ENCODE measurements at places on chromosomes 4 and X. TPM values are rescaled to one million over a fixed set of nuclear protein-coding genes. Genes with fewer than 3 reads are reported as not detected.

GRCh38 chr4:184473499-184474262, 669 bp downstream of the IRF2 start:
- peak overlapping the region; percentile 92 for H3K4me3 ChIP-seq
- H3K27ac ChIP-seq = peak overlapping the region; percentile 90
- H3K4me1 ChIP-seq = peaks cover 4% of the 10 kb centered on the region
- H3K27me3 ChIP-seq = no peaks in the 10 kb centered on the region
- DNase-seq = peak; percentile 52

DNA sequence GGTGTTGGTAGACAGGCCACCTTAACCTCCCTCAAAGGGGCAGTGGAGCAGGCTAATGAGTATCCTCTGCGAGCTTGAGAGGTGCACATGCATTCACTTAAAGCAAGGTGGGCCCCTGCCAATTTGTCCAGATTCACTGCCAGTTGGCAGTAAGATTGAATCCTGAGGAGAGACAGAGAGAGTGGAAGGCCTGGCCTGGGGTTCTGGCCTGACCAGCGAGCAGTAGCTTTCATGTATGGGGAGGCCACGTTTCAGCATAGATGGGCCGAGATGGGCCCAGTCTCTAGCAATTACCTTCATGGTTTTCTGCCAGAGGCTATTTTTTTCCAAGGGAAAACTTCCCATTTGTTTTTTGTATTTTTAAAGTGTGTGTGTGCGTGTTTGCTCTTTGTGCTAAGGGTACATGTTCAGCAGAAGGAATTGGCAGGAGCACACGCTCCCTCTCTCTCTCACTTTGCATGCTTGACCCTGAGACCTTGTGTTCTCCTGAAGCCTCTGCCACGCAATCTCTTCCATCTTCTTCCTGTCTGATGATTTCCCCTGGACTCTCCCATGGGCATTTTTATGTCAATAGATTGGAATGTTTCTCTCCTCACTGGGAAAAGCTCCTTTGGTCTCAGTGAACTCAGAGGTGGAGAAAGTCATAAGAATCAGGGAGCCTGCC, 215.8 kb upstream of the SFRP2 start:
- no peak for DNase-seq
- H3K4me1 ChIP-seq = no peaks in the 10 kb centered on the region
- no peaks in the 10 kb centered on the region for H3K36me3 ChIP-seq
- H3K27ac ChIP-seq = no peak overlapping the region

DNA sequence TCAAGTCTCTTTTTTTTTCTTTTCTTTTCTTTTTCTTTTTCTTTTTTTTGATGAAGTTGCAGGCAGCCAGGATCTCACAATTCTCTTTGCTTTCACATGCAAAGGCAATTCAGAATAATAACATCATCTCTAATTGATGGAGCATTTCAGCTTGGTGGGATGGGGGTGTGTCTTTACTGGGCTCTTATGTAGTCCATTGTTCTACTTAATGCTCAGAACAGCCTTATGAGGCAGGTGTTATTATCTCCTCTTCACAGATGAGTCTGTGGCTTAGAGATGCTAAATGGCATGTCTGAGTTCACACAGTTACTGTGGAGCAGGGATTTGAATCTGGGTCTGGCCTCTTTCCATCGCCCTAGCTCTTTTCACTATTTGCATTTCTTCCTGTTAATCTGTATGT, 70.2 kb downstream of the TRPC5 start:
- no peaks in the 10 kb centered on the region for H3K36me3 ChIP-seq
- H3K4me3 ChIP-seq = no peak overlapping the region
- no peaks in the 10 kb centered on the region for H3K27me3 ChIP-seq
- no peak for DNase-seq

DNA sequence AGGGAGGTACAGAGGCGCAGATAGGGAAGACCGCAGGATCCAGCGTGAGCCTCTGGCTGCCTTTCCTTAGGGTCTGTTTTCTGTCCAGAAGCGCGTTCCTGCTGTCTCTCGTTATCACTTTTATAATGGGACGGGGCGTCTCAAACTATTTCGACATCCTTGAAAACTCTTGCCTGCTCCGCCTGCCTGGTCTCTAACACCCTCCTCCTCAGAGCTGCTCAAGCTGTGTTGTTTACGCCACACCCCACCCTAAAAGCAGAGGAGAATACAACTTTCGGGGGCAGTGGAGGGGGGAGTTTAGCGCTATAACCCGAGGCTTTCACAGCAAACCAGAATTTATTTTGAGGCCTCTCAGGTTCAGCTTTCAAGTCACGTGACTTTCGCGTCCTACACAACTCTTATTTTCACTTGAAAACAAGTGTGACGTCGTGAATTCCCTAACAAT, 646 bp upstream of the FAM3A start:
- peak overlapping the region; percentile 91 for H3K27ac ChIP-seq

DNA sequence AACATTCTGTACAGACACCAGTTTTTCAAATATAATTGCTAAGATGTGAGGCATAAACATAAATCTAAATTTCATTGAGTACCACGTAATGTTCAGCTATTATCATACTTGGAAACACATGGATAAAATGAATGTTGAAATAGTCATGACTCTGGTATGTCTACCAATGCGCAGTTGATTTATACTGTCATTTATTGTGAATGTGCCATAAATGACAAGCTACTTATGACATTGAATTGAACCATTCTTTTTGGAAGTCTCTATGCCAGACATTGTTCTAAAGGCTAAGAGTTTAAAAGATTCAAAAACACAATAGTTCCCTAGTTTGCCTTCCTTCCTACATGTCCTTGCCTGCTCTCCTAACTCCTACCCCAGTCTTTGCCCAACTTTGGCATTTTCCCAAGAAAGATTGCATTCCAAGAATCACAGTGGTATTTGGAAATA, 96.6 kb upstream of the DMD start:
- H3K27ac ChIP-seq = no peak overlapping the region
- H3K4me1 ChIP-seq = no peaks in the 10 kb centered on the region
- no peaks in the 10 kb centered on the region for H3K36me3 ChIP-seq

DNA sequence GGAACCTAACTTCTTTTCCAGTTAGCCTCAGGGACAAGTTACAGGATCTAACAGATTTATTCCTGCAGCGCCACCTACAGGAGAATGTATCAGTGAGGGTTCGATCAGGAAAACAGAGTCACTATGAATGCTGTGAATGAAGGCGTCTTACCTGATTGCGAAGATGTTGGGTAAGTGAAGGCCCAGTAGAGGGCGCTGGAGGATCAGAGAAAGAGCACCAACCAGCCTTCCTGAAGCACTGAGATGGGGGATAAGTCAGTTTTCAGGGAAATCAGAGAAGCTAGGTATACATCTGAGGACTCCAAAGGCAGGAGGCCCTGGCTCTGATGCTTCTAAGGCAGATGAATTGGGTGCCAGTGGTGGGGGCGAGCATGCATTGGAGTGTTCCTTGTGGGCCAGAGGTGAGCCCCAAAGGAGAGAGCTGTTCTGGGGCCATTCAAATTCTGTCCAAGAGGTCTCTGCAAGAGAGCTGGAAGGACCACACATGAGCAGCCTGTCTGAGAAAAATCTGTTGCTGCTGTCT, 169.9 kb upstream of the AADAT start:
- no peaks in the 10 kb centered on the region for H3K27me3 ChIP-seq
- no peak overlapping the region for H3K4me3 ChIP-seq
- DNase-seq = peak; percentile 23
- H3K4me1 ChIP-seq = no peaks in the 10 kb centered on the region
- H3K36me3 ChIP-seq = no peaks in the 10 kb centered on the region

- H3K36me3 ChIP-seq = no peaks in the 10 kb centered on the region
- H3K4me3 ChIP-seq = no peak overlapping the region
- peaks cover 8% of the 10 kb centered on the region for H3K4me1 ChIP-seq
- no peaks in the 10 kb centered on the region for H3K27me3 ChIP-seq
- no peak for DNase-seq
- H3K27ac ChIP-seq = no peak overlapping the region
Observed at GRCh38 chr4:54566608-54567007, 91.1 kb upstream of the KIT start.

- peaks cover 18% of the 10 kb centered on the region for H3K4me1 ChIP-seq
- H3K36me3 ChIP-seq = no peaks in the 10 kb centered on the region
- H3K27me3 ChIP-seq = no peaks in the 10 kb centered on the region
- DNase-seq = no peak
- H3K4me3 ChIP-seq = no peak overlapping the region
Observed at GRCh38 chr4:147929746-147930145, 197.9 kb downstream of the ARHGAP10 start.

GRCh38 chrX:93598076-93598475, 75.3 kb downstream of the NAP1L3 start:
- no peak for DNase-seq
- no peak overlapping the region for H3K27ac ChIP-seq
- no peak overlapping the region for H3K4me3 ChIP-seq
- H3K4me1 ChIP-seq = no peaks in the 10 kb centered on the region

Gene OTUD6A
- total RNA-seq = not detected

DNA sequence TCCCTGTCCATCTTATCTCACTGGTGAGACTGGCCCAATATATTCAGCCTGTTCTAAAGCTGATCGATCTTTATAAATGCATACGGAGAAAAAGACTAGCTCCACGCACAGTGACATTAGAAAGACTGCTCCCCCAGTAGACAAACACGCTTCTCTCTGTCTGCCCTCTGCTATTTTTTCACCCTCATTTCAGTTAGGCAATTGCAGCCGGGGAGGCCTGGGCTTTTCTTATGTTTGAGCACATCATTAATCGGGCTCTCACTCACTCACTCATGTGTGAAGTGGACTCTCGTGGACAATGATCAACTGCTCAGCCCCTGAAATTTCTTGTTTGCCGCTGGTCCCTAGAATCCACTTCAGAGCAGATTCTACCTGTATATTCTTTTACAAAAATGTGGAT, 824.7 kb upstream of the TENM3 start:
- H3K36me3 ChIP-seq = no peaks in the 10 kb centered on the region
- no peak overlapping the region for H3K27ac ChIP-seq
- H3K27me3 ChIP-seq = no peaks in the 10 kb centered on the region
- no peak for DNase-seq
- no peak overlapping the region for H3K4me3 ChIP-seq

Gene GPR119
- total RNA-seq = not detected

DNA sequence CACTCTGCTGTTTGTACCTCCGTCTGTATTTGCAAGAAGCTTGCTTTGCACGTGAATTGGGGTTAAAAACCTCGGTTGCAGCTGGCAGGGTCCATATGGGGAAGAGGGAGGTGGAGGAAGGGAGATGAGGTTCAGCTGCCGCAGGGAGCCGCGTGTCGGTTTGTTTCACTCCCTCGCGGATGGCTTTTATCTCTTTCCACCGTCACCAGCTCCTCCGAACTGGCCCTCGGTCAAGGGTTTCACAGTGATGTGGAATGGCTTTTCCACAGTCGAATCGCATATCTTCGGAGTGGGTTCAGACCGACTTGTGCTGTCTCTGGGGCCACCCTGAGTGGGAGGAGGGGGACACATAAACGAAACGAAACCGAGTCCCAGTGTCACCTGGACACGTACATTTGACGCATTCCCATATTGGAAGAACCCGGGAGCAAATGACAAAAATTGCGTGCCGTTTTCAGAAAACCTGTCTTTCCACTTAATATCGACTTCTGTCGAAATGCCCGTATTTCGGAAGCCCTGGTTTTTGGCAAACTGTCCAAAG, 929 bp downstream of the ZBTB33 start:
- H3K27me3 ChIP-seq = no peaks in the 10 kb centered on the region
- peaks cover 8% of the 10 kb centered on the region for H3K4me1 ChIP-seq
- peaks cover 14% of the 10 kb centered on the region for H3K36me3 ChIP-seq
- H3K27ac ChIP-seq = peak overlapping the region; percentile 88
- DNase-seq = no peak

Gene SPANXN4
- not detected for total RNA-seq

Gene SPANXB1
- total RNA-seq = not detected

DNA sequence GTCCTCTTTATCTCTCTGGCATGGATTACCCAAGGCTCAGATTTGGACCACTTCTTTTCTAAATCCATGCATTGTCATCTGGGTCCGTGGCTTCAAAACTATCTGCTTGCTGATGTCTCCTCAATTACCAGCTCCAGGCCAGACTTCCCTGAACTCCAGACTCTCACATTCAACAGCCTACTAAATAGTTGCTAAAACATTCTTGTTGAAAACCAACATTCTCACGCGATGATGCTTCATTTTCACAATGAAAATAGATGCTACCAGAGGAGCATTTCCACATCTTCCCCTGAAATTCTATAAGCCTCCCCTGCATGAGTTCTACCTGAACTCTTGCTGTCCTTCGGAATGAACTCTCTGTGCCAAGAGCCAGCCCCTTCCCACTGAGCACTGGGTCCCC, 5.2 kb upstream of the TLR6 start:
- H3K36me3 ChIP-seq = no peaks in the 10 kb centered on the region
- H3K4me3 ChIP-seq = no peak overlapping the region
- DNase-seq = no peak
- no peaks in the 10 kb centered on the region for H3K27me3 ChIP-seq
- H3K27ac ChIP-seq = no peak overlapping the region

- no peak for DNase-seq
- H3K36me3 ChIP-seq = peaks cover 100% of the 10 kb centered on the region
- no peaks in the 10 kb centered on the region for H3K27me3 ChIP-seq
- no peak overlapping the region for H3K27ac ChIP-seq
- H3K4me1 ChIP-seq = no peaks in the 10 kb centered on the region
Observed at GRCh38 chr4:102601586-102602227, 100.5 kb downstream of the NFKB1 start.

Gene ZFP92
- total RNA-seq = 0.43 TPM

Gene TXLNG
- total RNA-seq = 6.2 TPM

Gene UGT2A1
- not detected for total RNA-seq

Gene ARAP2
- 2.0 TPM for total RNA-seq

Gene PALLD
- total RNA-seq = 1,275 TPM

Gene ART3
- 38.9 TPM for total RNA-seq

DNA sequence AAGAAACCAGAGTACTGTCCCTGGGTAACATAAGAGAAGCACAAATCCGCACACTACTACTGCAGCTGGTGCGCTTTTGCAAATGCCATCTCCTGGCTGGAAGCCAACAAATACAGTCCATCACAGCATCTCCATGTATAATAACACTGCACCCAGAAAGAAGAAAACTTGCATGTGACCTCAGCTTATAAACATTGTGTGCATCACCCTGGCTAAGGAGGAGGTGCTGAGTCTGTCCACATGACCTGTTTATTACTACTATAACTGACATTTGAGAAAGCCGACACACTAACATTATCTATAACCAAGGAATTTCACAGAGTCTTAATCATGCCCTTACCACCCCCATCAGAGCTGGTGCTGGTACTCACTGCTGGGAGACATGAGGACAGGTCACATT, 516.8 kb downstream of the CFAP47 start:
- H3K27ac ChIP-seq = no peak overlapping the region
- no peaks in the 10 kb centered on the region for H3K4me1 ChIP-seq
- no peaks in the 10 kb centered on the region for H3K27me3 ChIP-seq
- H3K36me3 ChIP-seq = no peaks in the 10 kb centered on the region
- no peak for DNase-seq

DNA sequence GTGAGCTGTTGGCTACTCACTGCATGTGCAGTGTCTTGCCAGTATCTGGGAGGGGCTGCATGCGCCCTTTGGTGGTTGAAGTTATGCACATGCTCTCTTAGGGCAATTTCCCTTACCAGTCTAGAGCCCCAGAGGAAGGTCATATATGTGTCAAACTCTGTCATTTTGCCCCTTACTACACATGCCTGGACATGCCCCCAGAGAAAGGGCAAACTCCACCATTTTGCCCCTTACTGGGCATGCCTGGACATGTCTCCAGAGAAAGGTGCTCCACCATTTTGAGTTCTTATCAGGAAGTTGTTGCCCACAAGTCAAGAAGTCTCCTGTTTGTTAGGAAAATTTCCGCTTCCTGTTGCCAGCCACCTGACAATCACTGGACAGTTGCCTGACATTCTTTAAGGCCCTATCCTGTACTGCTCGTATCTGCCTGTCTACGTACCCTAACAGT, 56.4 kb upstream of the PLAC8 start:
- no peaks in the 10 kb centered on the region for H3K4me1 ChIP-seq
- no peak overlapping the region for H3K27ac ChIP-seq
- H3K36me3 ChIP-seq = no peaks in the 10 kb centered on the region
- H3K27me3 ChIP-seq = no peaks in the 10 kb centered on the region
- no peak overlapping the region for H3K4me3 ChIP-seq
- no peak for DNase-seq

Gene AKAP4
- total RNA-seq = not detected

Measured in heart left ventricle (tissue), 16 donors.